ENCODE measurements at places on chromosomes 4 and X.

DNA sequence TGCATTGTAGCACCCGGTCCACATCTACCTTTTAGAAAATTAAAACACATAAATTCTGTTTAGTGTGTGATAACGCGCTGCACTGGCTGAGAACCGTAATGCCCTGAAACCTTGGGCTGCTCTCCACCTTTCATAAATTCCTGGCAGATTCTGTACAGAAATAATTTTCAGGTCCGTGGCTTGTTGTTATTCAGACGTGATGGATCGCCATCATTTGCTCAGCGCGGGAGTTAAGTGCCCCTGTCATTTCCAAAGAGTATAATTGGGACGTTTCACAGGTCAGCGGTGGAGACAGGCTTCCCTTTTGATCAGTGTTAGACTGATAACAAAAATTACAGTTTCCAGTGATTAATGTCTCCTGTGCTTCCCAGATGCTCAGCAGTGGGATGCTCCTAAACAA is 16.5 kb downstream of the UVSSA start:
- DNase-seq: no peak

DNA sequence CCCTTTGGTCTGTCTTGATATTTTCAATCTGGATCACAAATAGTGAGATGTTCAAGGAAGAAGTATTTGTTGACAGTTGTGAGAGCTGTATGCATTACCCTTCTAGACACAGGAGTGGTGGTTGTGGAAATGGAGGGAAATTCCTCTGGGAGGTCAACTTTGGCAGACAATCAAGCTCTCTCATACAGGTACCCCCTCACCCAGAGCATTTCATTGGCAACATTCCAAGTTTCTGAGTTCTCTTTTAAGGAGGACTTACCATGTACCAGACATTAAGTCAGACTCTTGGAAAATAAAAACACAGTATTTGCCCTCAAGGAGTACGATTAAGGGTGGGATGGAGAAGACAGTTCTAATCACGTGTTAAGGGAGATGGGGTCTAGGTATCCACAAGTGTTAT is 45.3 kb downstream of the KLHL15 start:
- no peak for DNase-seq

- DNase-seq: no peak
These were observed 81.8 kb downstream of the TRIML1 start for GRCh38 chr4:188221090-188221489.

DNA sequence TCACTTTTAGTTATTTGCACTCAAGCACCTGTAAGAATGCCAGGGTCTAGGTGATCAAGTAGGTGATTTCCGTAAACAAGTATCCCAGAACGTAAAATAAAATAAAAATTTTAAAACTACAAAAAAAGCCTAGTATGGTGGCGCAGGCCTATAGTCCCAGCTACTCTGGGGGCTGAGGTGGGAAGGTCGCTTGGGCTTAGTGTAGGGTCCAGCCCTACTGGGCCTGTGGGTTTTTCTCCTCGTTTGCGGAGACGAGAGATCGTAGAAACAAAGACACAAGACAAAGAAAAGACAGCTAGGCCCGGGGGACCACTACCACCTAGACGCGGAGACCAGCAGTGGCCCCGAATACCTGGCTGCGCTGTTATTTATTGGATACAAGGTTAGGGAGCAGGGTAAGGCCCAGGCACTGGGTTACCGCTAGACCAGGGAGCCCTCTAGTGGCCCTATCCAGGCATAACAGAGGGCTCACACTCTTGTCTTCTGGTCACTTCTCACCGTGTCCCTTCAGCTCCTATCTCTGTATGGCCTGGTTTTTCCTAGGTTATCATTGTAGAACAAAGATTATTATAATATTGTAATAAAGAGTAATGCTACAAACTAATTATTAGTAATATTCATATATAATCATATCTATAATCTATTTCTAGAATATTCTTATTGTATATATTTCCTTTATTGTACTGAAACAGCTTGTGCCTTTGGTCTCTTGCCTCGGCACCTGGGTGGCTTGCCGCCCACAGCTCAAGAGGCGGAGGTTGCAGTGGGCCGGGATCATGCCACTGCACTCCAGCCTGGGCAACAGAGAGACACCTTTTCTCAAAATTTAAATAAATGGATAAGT is 38.4 kb downstream of the SAGE1 start:
- DNase-seq: peak; percentile 45

DNA sequence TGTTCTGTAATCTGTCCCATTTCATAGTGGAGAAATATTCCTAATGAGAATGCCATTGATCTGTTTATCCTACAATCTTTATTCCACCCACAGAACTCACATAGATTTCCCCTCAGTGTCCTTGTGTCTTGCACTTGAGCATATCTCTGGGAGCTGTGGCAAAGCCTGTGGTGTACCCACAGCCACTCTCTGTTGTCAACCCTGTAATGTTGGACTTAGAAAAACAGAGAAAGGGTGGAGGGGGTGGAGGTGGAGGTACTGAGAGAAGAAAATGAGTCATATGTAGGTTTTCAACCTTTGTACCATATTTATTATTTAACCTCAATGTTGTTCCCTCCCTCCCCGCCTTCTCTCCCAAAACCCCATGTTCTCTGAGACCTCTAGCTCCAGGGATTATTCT is 46.9 kb upstream of the TLL1 start:
- DNase-seq: no peak

DNA sequence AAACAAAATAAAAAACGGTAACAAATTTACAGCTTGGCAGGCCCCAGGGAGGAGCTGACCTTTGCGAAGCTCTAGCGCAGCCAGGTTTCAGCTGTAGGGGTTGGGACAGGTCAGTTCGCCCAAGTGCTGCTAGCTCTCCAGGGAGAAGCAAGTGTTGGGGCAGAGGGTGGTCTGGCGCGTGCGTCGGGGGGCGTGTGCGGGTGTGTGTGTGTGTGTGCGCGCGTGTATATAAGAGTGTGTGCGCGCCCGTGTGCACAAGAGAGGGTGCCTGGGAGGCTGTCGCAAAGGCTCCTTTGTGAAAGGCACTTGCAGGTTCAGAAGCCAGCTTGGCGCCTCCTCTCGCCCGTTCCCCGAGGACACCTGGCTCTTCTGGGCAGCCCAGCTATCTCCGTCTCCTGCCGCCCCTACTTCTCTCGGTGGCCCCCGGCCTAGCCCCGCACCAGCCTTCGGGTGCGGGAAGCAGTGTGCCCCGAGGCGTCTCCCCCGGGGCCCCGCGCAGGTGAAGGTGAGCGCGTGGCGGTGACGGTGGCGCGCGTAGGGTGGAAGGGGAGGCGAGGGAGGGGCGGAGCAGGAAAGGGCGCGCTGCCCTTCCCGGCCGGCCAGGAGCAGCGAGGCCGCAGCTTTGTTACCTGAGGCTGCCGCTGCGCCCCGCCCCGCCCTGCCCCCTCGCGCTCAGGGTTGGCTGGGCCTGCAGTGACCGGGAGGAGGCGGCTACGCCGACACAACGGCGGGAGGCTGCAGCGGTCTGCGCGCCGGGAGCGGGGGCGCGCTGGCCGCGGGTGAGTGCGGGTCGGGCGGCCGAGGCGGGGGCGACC is at the start of gene FHDC1:
Gene FHDC1 (plus strand): TSS at position 693 of the 815 bp plus-strand sequence. CDS start 6,735 bp downstream, outside the sequence.
- DNase-seq: no peak

- peak; percentile 98 for DNase-seq
These were observed 6.0 kb upstream of the PDGFC start for GRCh38 chr4:156977435-156978160.

DNA sequence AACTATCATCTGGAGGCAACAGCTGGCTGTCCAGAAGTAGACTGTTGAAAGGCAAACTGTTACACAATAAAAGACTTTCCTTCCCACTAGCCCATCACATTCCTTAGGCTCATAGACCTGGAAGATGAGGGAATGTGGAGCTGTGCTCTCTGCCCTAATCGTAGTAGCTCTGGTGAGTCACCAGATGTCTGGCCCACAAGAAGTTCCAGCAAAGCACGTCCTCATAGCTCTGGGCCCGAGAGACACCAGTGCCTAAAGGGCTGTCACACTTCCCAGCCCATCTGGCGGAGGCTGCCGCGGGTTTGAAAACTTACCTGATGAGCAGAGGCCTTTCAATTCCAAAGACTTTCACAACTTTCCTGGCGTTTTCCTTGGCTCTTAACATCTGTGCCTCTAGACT is 81.7 kb upstream of the STOX2 start:
- DNase-seq: peak; percentile 73

GRCh38 chr4:99943904-99944437 is 2.4 kb downstream of the DNAJB14 start:
- no peak for DNase-seq

DNA sequence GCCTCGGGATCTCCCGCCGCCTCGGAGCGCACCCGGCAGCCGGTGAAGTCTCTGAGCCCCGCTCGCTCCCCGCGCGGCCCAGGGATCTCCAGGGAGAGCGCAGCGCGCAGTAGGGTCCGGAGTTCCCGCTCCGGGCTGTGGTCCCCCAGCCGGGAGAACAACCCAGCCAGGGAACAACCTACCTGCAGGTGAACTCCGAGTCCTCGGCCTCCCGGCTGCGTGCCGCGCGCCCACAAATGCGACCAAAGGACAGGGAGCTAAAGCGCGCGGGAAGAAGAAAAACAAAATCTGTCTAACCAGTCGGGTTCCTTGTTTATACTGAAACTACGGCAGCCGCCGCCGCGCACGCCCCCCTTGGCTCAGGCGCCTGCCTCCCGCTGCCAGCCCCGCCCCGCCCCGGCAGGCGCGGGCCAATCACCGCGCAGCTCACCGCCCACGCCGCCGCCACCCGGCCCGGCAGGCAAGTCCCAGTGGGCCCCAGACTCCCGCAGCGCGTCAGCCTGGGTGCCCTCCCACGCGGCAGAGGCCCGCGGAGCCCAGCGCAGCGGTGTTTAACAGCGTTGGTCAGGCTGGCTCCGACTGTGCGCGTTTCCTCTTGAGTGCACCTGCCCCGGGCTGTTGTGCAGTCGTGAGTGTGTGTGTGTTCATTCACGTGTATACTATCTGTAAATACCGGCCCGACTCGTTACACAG is at the start of gene RASGEF1B:
Gene RASGEF1B (minus strand): TSS at position 320 of the 693 bp plus-strand sequence. CDS start 12,399 bp downstream, outside the sequence.
- DNase-seq: peak; percentile 57

GRCh38 chr4:141914746-141915145 is 278.4 kb downstream of the IL15 start:
- DNase-seq: no peak

DNA sequence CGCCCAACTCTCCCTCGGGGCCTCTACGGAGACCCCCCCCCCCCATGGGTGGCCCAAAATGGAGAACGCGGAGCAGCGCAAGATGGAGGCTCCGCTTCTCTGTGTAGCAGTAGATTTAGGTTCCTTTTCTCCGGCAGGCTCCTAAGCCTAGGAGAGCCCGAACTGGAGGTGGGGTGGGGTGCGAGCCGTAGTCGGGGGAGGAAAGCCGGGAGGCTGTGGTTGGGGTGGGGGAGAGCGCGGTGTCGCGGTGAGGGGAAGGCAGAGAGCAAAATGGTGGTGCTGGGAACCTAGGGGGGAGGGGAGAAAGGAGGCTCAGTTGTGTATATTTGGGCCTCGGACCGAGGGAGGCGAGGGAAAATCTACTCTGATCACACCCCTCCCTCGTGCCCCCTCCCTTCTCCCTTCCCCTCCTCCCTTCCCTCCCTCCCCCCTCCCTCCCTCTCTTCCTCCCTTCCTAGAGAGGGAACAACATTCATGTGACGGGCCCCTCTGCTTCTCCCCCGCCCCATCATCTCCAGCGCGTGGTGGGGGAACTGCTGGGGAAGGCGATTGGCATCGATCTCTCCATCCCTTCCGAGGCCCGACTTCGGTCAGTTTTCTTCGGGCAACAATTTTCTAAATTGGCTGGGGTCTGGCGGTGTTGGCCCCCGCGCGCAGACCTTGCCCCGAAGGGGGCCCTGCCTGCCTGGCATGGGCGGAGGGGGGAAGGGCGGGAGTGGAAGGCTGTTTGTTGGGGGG is at the start of gene STAG2:
Gene STAG2 (plus strand): TSS at position 439 of the 738 bp plus-strand sequence. CDS start 60,922 bp downstream, outside the sequence.
- DNase-seq: peak; percentile 88

- no peak for DNase-seq
These were observed 52.5 kb downstream of the GBA3 start for GRCh38 chr4:22745234-22745633.

- peak; percentile 66 for DNase-seq
These were observed 7.6 kb upstream of the HSD17B10 start for GRCh38 chrX:53441531-53442321.

DNA sequence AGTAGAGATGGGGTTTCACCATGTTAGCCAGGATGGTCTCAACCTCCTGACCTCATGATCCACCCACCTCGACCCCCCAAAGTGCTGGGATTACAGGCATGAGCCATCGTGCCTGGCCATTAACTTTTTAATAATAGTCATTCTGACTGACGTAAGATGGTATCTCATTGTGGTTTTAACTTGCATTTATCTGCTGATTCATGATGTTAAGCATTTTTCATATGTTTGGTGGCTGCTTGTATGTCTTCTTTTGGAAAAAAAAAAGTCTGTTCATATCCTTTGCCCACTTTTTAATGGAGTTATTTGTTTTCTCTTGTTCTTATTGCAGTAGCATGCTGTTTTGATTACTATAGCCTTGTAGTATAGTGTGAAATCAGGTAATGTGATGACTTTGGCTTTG is 45.8 kb downstream of the ANXA10 start:
- DNase-seq: peak; percentile 94

GRCh38 chr4:139555705-139556070 is 331 bp downstream of the SETD7 start:
- DNase-seq: no peak

DNA sequence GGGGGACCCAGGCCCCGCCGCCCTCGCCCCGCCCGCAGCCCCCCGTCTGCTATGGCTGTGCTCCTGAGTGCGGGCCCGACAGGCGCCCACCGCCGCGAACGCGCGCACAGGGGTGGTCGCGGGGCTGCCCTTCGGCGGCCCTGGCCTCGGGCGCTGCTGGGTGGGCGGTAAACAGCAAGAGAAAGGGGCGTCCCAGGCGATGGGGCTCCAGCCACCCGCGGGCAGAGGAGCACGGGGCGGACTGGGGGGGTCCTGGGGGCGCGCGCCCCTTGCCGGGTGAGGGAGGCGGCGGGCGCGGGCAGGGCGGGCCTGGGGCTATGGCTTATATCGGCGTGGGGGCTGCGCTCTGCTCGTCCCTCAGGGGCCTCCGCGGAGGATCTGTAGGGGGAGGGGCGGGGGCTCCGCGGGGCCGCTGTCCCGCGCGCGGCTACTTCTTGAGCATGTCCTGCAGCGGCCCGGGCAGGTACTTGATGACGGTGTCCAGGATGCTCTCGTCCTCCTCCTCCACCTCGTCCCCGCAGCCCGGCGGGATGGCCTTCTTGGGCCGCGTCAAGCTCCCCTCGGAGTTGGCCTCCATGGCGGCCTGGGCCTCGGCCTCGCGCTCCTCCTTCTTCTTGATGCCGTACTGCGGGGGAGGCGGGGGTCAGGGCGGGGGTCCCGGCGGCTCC is 39.7 kb downstream of the CPLX1 start:
- DNase-seq: no peak

DNA sequence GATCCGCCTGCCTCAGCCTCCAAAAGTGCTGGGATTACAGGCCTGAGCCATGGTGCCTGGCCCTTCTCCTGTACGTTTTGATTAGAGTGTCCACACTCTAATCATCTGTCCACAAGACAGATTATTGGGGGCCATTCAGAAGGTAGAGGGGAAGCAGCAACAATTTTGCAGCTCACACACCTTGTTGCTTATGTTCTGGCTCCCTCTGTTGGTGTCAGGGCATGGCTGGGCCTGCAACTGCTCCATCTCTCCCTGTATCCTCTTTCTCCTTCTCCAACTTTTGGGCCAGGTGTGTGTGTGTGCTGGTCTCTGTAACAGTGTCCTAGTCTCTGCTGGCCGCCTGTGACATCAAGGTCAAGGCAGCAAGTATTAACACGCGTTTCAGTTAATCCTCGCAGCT is 125.5 kb upstream of the MBNL3 start:
- peak; percentile 9 for DNase-seq
